Stimulated activated CD8-positive, alpha-beta memory T cell treated with anti-CD3 and anti-CD28 coated beads, Interleukin-15, amount 100 ng/mL, for 24 hours (primary cell): ENCODE measurements at places on chromosomes 4 and X.

DNA sequence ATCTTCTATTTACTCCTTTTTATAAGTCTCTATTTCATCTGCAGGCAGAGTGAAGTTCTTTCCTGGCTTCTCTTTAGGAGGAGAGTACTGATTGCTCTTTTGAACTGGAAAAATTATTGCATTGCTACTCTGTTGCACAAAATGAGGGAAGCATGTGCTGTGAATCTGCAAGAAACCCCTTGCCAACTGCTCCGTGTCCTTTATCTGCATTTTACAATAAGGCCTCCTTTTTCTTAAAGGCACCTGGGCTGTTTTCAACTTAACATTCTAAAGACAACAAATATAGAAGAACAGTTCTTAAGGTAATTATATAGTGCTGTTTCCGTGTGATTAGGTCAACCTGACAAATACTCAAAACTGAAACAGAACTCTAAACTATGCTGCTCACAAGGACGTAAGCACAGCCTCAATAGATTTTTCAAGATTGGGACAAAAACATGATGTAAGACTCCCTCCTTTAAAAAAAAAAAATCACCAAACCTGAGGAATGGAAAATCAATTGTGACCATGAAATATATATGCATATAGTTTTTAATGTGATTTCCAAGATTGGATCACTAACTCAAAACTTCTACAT lies 716.6 kb upstream of the INTU start:
- DNase-seq = no peak

GRCh38 chrX:120514236-120514635 lies 45.1 kb upstream of the LAMP2 start:
- DNase-seq = no peak

GRCh38 chr4:127782275-127783025 lies at the start of gene HSPA4L:
HSPA4L (plus strand) TSS chr4:127782322; CDS start chr4:127782551, 229 bp downstream.
- DNase-seq = peak; percentile 12

DNA sequence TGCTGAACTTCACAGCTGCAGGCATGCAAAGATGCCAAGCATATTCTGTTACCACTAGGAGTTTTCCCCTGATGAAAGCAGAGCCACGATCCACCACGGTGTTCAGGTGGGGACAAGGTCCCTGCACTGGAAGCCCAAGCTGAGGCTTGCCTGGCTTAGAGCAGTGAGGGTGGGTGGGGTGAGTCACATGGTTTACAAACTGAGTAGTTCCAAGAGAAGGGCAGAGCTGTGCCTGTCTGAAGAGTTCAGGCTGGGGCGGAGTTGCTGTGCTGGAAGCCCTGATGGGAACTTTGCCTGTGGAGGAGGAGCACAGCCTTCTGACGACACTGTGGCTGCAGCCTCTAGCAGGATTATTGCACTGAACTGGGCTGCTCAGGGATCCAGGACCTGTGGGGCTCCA lies 45.5 kb downstream of the FAM9B start:
- no peak for DNase-seq

DNA sequence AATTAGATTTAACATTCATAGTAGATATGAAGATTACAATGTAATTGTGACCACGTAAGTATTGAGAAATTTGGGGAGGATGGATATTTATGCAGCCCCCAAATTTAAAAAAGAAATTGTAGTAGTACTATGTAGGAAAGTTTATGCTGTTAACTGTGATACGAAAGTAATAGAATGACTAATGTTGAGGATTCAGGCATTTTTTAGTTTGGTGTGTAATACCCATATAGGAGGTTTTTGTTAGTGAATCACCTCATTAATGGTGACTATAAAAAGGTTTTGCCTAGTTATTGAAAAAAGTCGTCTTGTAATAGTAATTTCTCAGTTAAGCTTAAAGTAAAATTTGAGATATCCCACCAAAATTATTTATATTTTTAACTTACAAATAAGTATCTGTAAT lies 67.2 kb downstream of the SMARCAD1 start:
- no peak for DNase-seq
